Coronary artery (tissue), 2 donors: ENCODE measurements at places on chromosomes 11 and 22.
A peak's percentile ranks its signal among the peaks of the same experiment; 100 is the strongest.

GRCh38 chr11:8015753-8016239 is 28.7 kb downstream of the EIF3F start:
- DNase-seq = peak; percentile 57

- DNase-seq = no peak
Observed at GRCh38 chr22:36640106-36640672, 63.4 kb downstream of the CACNG2 start.

DNA sequence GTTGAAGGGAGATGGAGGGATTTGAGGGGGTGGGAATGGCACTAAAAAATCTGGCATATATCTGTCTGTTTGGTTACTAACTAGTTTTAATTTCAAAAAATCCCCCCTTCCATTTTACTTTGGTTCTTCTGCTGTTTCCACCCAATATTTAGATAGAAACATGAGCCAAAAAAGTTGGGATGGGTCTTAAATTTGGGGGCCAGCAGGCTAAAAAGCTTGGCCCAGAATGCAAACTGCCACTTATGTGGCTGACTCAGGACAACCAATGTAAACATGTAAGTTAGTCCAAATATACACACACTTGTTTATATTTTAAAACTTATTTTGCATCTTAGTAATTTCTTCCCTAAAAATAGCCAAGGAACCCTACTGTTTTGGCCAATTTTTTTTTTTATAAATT is 35.7 kb downstream of the LGR4 start:
- no peak for DNase-seq

GRCh38 chr11:16763746-16764145 is 25.3 kb downstream of the C11orf58 start:
- no peak for DNase-seq

DNA sequence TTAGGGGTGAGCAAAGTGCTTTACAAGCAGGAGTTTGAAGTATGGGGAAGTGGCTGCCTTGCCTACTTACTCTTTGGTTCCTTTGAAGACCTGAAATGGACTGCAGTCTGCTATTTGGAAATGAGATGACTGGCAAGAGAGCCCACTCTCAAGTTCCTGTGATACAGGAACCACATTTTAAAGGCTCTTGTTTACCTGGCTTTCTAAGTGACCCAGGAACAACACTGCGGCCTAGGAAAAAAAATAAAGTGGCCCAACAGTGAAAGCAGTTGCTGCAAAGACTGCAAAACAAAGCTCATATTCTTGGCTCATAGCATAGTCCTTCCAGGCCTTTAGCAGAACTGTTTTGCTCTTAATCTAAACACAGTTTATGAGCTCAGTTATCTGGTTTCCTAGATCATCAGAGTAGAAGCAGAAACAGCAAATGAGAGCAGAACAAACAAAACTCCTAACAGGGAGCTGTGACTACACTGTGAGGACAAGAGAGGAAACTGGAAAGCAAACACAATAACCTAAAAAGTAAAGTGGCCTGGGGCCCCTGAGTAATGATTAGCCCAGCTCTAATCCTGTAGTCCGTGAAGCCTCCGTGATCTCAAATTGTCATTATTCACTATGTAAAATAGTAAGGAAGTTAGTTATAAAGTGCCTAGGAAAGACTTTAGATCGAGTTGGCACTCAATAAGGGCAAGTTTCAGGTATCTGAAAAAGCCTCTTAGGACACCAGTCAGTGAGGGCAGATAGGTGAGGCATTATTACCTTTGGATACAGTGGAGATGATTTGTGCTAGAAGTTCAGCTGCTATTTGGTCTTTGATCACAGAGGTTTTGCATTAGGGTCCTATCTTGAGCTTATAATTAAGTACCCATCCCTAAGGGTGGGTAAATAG is 11.5 kb downstream of the CCDC117 start:
- no peak for DNase-seq

- no peak for DNase-seq
Observed at GRCh38 chr22:20798974-20799373, 25.1 kb downstream of the SERPIND1 start.

DNA sequence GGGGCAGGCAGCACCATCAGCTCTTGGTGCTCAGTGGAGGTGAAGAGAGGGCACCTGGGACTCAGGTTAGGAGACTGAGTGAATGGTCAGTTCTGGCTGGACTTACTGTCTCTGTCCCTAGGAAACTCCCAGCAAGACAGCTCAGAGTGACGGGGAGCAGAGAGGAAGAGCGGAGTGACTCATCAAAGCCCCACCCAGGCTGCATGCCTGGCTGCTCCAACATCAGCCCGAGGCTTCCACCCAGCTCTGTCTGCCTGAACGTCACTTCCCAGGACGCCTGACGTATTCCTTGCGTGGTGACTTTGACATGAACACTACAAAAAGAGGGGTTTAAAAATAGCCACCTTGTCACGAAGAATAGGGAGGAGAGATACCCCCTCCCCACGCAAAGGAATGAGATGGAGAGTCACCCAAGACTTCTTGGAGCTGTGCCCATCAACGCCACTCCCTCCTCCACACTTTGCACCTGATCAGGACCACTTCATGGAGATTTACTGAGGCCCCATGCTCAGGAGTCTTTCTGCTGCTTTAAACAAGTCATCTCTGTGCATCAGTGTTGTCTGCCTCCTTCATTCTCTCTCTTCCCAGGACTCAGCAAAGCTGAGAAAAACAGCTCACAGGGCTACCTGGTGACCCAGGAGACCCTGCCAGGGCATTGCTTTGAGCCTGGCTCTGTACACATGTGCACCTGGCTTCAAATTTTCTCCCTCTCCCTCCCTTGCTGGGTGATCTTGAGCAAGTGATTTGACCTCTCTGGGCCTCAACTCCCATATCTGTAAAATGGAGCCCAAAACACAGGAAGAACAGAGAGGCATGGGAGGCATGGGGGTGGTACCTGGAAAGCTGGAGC is 83.1 kb downstream of the MN1 start:
- DNase-seq = peak; percentile 92
